NCI-H345 (cell line): ENCODE measurements at places on chromosomes 7 and 10.
A peak's percentile ranks its signal among the peaks of the same experiment; 100 is the strongest.

- no peak for DNase-seq
Observed at GRCh38 chr7:5423306-5423975, at the start of gene TNRC18. Gene TNRC18, minus strand, starts transcription at chr7:5423834. Its CDS starts 2,588 bp downstream, at chr7:5421246.

GRCh38 chr7:48188776-48189520 lies 17.7 kb downstream of the ABCA13 start:
- no peak for DNase-seq

DNA sequence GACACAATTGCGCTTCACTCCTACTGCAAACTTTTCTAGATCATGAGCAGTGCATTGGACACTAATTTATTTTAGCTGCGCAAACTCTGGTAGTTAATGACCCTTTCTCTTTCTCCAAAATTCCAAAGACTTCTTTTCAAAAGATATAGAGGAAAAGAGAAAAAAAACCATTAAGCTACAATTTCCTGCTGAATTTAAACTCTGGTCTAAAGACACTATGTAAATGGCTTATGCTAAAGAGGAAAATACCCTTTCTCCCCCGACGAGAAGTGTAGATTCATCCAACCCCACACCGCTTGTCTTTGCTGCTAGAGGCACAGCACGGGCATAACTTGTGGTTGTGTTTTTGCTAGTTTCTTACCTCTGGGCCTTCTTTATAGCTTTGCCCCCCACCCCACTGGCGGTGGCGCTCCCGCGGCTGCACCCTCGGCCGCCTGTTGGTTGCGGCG lies 84.1 kb downstream of the SNX10 start:
- no peak for DNase-seq

- DNase-seq, result no peak
Observed at GRCh38 chr7:4642468-4643203, 39.5 kb upstream of the FOXK1 start.

- DNase-seq, result no peak
Observed at GRCh38 chr10:75195035-75195763, 15.4 kb upstream of the VDAC2 start.

DNA sequence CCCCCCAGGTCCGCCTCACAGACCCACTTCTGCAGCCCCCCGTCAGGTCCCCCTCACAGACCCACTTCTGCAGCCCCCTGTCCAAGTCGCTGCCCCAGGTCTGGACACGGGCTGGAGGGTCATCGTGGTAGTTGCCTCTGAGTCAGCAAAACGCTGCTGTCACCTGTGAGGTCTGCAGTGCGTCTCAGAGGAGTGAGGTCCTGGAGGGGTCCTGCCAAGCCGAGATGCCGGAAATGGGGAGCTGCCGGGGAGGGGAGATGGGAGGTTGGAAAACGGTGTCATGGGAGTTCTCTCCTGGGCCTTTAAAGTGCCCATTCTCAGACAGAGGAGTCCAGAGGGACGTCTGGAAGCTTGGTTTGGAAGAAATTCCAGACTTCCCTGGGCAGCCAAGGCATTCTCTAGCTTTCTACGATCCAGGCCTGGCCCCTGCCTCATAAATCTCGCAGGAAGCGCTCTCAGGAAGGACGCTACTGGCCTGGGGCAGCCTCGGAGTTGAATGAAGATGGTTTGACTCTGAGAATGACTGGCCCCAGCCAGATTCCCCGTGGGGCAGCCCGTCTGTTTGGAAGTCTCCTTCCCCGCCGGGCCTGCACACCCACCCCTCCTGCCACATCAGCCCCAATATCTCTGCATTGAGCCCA lies 38.7 kb downstream of the CALML3 start:
- DNase-seq, result no peak

DNA sequence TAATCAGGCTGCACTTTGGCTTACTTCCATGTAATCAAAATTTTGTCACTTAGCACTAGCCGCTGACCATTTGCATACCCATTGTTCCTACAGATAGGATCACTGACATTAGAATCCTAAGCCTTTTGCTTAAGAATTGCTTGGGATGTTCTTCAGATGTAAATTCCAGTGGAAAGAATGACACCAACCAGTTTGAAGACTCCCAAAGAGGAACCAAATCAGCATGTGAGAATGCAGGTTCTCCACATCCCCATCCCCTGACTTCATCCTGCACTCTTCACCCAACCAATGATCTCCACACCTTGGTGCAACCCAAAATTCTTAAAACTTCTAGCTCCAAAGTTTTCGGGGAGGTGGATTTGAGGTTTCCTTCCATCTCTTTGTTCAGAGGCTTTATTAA lies 345.6 kb downstream of the GPAM start:
- no peak for DNase-seq

- DNase-seq, result no peak
Observed at GRCh38 chr7:73960548-73960947, 67.4 kb upstream of the ELN start.

DNA sequence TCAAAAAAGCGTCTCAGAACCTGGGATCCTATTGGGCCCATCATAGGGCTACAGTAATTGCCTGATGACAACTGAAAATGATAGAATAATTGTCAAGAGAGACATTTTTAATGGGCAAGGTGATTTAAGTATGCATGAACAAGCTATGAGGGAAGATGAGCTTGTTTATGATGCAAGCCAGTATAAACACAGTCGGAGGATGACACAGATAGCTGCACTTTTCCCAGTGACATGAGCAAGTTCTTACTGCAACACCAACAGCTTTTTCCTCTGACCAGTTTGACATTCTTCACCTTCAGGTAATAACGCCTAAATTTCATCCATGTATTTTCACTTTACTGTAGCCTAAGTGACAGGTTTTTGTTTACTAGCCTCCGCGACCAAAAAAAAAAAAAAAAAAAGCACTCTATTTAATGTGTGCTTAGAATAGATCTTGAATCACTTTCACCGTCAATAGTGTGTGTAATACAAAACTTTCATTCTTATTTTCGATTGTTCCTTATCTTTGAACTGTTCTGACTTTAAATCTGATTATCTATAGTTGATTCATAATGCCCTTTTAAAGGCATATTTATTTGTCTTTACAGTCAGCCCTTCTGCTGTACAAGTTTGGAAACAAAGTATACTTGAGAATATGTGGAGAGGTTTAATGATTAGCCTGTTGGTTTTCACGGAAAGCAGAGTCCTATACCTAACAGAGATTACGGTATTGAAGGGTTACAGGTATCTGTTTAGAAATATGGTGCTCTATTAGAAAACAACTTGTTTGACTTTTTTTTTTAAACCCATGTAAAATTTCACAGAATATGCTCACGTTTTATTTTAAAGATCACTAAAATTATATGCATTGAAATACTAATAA lies 1.7 kb downstream of the FOXP2 start:
- peak; percentile 36 for DNase-seq

DNA sequence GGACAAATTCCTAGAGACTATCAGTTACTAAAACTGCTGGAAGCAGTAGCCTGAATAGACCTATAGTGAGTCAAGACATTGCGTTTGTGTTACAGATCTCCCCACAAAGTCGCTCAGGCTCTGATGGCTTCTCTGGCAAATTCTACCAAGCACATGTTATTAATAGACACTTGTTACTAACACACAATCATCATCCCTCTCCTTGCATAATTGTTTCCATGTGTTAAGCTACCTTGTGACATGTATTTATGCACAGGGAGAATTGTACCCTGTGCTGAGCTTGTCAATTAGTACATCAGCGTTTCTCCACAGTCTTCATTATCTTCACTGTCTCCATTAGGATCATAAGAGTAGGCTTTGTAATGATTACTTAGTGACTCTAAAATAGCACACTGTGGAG lies 31.2 kb downstream of the DYNC2I1 start:
- no peak for DNase-seq

- DNase-seq, result no peak
Observed at GRCh38 chr7:13092708-13093005, 405.2 kb downstream of the ARL4A start.

GRCh38 chr10:128035557-128035973 lies 90.7 kb downstream of the MKI67 start:
- DNase-seq, result no peak

GRCh38 chr10:121437596-121437995 lies 160.6 kb downstream of the FGFR2 start:
- DNase-seq, result no peak

GRCh38 chr7:108497082-108497725 lies 28.7 kb downstream of the PNPLA8 start:
- peak; percentile 42 for DNase-seq

- no peak for DNase-seq
Observed at GRCh38 chr7:1993776-1994740, 238.7 kb downstream of the MAD1L1 start.

GRCh38 chr10:119289227-119289920 lies 82.0 kb downstream of the GRK5 start:
- no peak for DNase-seq

DNA sequence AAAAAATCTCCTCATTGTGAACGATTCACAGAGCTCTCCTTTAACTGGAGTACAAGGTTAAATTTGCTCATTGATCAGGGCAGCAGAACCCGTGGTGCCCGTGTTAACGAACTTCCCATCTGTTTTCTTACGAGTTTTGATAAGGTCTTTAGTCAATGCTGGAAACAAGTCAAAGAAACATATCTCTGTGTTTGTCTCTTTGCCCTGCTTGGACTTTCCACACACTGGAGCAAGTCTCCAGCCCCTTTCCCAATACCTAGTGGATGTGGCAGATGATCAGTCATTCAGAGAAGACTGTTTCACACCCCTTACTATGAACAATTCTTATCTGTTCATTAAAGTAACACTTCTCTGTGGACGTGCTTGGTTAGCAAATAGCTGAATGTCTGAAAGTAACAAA lies 121.3 kb downstream of the ARID5B start:
- no peak for DNase-seq

- DNase-seq, result no peak
Observed at GRCh38 chr10:22246680-22247391, 29.0 kb upstream of the EBLN1 start.

DNA sequence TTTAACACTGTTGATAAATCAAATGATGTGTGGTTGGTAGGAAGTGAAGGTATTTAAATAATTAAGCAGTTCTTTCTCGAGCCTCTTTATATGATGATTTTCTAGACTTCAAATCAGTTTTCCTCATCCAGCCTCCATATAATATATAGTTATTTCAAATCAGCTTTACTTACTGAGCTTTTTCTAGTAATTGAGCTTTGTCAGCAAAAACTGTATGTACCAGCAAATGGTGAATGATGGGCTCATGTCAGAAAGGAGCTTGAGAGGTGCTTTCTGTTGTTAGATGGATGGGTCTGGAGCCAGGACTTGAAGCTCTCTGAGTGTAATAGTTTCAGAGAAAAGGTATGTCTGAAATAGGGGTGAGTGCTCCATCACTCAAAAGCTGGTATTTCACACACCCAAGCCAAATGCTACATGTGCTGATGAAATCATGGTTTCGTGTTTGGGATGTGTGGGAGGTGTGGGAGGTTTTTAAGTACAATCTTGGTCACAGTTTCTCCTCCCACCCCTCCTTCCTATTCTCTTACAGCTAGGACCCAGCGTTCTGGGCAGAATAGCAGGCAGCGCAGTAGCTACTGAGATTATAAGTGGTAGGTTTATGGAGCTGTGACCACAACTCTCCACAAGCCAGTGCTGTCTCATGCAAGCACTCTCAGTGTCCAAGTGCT lies 55.8 kb downstream of the LRMDA start:
- no peak for DNase-seq

- DNase-seq, result peak; percentile 62
Observed at GRCh38 chr7:143416565-143417149, 8.0 kb upstream of the EPHA1 start.

DNA sequence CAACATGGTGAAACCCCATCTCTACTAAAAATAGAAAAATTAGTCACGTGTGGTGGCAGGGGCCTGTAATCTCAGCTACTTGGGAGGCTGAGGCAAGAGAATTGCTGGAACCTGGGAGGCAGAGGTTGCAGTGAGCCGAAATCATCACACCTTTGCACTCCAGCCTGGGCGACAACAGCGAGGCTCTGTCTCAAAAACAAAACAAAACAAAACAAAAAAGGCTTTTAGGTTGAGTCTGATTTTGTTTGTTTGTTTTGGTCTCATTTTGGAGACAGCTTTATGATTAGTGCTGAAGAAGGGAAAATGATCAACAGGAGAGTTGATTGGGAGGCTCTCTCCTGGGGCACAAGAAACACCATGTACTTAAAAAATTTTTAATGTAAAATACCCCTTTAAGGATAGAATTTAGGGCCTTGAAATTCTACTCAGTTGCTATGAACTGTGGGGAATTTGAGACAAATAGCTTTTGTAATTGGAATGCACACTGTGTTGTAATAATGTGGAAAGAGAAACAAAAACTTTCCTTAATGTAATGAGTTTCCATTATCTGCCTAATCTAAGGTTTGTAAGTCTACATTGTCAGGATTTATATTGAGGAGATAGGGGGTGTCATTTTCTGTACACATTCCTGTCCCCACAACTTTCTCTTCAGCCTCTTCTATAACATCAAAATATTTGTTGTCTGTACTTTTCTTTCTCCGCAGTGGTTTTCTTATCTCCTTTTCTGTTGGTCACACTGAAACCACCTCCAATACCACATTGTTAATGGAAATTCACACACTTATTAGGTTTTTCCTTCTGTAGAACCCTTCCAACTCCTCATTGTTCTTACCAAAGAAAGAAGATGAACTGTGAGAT lies 41.3 kb downstream of the ARID5B start:
- no peak for DNase-seq

GRCh38 chr7:50379082-50379481 lies 71.1 kb downstream of the FIGNL1 start:
- DNase-seq, result peak; percentile 73

DNA sequence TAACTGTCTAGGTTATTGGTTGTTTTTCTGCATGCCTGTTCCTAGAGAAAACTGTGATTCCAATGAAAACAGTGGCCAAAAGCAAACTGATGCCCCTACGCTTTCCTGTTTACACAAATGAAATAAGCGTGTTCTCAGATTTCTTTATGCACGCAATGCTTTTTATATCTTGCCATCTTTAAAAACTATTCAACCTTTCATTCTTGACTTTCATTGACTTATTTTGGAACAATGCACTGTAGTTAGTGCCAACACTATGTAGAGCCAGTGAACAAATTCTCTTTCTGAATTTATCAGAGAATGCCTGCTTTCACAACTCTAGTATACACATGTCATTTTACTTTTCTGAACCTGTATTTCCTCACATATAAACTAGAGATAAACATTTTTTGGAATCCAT lies 86.6 kb downstream of the CABCOCO1 start:
- no peak for DNase-seq

- DNase-seq, result no peak
Observed at GRCh38 chr7:42186151-42186550, 50.9 kb downstream of the GLI3 start.

- DNase-seq, result peak; percentile 81
Observed at GRCh38 chr10:123496375-123496774, 169.8 kb upstream of the GPR26 start.

DNA sequence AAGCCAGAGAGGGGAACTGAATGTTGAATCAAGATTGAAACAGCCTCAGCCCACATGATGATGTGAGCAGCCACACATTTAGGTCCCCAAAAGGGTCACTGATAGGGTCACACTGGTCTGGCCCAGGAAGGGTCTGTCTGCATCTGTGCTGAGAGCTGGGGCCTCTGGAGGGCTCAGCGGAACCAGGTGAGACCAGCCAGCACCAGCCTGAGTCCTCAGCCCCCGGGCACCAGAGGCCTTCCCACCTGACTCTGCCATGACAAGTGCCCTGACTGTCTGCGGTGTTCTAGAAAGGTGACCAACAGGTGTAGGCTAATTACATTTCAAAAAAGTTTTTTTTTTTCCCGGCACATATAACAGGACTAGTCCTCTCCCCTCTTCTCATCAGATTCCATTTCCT lies 76.2 kb downstream of the WDR11 start:
- DNase-seq, result no peak
